ENCODE measurements at places on chromosomes 5 and 9.
A peak's percentile ranks its signal among the peaks of the same experiment; 100 is the strongest.

- peak; percentile 26 for DNase-seq
Measured at GRCh38 chr9:2662496-2662895, 40.9 kb downstream of the VLDLR start.

- peak; percentile 72 for DNase-seq
Measured at GRCh38 chr5:95924720-95925377, 36.8 kb downstream of the ELL2 start.

DNA sequence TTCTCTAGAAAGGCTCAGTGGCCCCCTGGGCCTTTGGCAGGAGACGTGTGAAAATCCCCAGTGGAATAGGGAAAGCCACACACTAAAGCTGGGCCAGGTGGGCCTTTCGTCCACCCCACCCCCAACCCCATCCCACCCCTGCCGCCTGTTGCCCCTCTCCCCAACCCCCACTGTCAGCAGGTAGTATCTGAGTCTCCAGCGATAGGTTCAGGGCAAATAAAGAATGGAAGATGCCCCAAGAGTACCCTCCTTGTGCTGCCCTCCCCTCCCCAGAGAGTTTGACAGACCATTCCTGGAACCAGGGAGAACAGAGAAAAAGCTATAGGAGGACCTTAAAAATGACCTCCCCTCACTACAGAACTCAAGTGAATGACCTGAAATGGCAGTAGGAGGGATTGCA, 36.7 kb upstream of the UBE2D2 start:
- no peak for DNase-seq

- DNase-seq = no peak
Measured at GRCh38 chr5:151450605-151451004, 3.2 kb downstream of the SLC36A1 start.

DNA sequence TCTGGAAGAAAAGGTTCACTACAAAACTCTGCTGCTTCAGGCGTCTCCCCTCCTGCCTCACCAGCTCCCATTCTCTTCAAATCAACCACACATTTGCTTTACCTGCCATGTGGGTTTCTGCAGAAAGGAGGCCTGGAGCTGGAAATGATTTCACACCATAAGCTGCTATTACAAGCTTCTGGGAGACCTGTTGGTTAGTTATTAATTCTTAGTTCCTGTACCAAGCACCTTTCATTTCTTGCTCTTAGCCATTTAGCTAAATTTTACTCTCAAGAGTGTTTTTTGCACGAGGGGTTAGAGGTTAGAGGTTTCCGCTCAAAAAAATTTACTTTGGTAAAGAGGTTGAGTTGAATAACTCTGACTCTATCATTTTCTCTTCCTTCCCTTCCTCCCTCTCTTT, 70.3 kb downstream of the MAP1B start:
- no peak for DNase-seq

GRCh38 chr9:135075234-135076142, 12.0 kb upstream of the OLFM1 start:
- DNase-seq = peak; percentile 75

GRCh38 chr9:78620303-78620702, 323.4 kb downstream of the PSAT1 start:
- no peak for DNase-seq

- no peak for DNase-seq
Measured at GRCh38 chr9:106298997-106299396, 564.0 kb upstream of the ZNF462 start.

- DNase-seq = no peak
Measured at GRCh38 chr9:9099646-9100045, 1300.1 kb upstream of the DMAC1 start.

- DNase-seq = peak; percentile 25
Measured at GRCh38 chr9:27888661-27889295, 315.5 kb upstream of the C9orf72 start.

- DNase-seq = peak; percentile 63
Measured at GRCh38 chr9:22469928-22470544, 23.4 kb downstream of the DMRTA1 start.

- no peak for DNase-seq
Measured at GRCh38 chr5:156920861-156921431, 42.1 kb downstream of the TIMD4 start.

GRCh38 chr5:103744159-103744558, 181.6 kb upstream of the NUDT12 start:
- DNase-seq = no peak

- peak; percentile 80 for DNase-seq
Measured at GRCh38 chr9:6715755-6716643, 41.8 kb upstream of the KDM4C start.

- DNase-seq = no peak
Measured at GRCh38 chr9:36793277-36793676, 220.6 kb downstream of the MELK start.

GRCh38 chr9:70607926-70608325, 193.5 kb upstream of the KLF9 start:
- DNase-seq = peak; percentile 24

- peak; percentile 41 for DNase-seq
Measured at GRCh38 chr9:2132484-2133082, 117.4 kb downstream of the SMARCA2 start.

- no peak for DNase-seq
Measured at GRCh38 chr5:111337133-111337532, 112.9 kb downstream of the CAMK4 start.

GRCh38 chr9:8570776-8571175, 771.2 kb upstream of the DMAC1 start:
- peak; percentile 34 for DNase-seq

- peak; percentile 88 for DNase-seq
Measured at GRCh38 chr9:109779711-109780452, at the start of gene PALM2AKAP2. TSS of gene PALM2AKAP2 (plus strand) at chr9:109780198. CDS start at chr9:109780489, 291 bp downstream.

DNA sequence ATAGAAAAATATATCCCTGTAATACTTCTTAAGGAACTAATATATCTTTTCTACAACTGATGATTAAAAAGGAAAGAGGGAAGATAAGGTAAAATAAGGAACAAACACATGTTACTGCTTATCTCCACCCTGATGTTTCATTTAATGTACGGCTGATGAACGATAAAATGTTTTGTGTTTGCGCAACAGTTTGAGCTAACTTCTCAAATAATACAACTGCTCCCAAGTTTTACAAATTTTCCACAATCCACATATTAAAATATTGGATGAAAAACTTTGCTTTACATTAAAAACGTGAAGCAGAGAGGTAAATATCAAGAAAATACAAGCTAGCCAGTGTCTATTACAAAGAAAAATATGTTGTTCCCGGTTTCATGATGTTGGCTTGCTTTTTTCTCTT, 21.0 kb upstream of the CSNK1G3 start:
- DNase-seq = no peak

- no peak for DNase-seq
Measured at GRCh38 chr5:29524227-29524626, 1669.3 kb upstream of the CDH6 start.

- peak; percentile 82 for DNase-seq
Measured at GRCh38 chr9:113807173-113808061, 68.7 kb upstream of the ZNF618 start.

DNA sequence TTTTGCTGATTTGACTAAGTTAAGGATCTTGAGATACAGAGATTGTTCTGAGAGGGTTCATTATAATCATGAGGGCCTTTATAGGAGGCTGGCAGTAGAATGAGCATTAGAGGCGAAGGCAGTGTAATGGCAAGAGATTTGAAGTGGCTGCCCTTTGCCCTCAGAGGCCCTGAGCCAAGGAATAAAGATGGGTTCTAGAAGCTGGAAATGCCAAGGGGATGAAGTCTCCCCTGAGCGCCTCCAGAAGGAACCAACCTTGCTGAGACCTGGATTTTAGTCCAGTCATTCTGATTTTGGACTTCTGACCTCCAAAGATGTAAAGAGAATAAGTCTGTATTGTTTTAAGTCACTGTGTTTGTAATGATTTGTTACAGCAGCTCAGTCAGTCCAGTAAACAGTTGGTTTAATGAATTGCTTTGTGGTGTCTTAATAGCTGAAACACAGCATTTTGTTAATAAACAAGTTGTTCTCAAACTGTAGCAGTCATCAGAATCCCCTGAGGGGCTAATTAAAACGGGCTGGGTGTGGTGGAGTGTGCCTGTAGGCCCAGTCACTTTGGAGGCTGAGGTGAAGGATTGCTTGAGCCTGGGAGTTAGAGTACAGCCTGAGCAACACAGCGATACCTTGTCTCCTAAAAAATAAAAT, 23.2 kb downstream of the GLRX start:
- DNase-seq = no peak
